A549 treated with RU486 at 1 μM for 4 hours (cell line): ENCODE measurements at places on chromosomes 4 and X. TPM values are rescaled to one million over a fixed set of nuclear protein-coding genes. Genes with fewer than 3 reads are reported as not detected.

Gene MAGEA2
- total RNA-seq: not detected in 5 replicates

Gene STAG2
- total RNA-seq: 25.1 to 41.3 TPM (median 34.6 TPM) in 5 replicates

Gene DMP1
- total RNA-seq: not detected in 5 replicates

Gene MAD2L1
- total RNA-seq: 49.4 to 88.8 TPM (median 56.7 TPM) in 5 replicates

Gene SLC16A2
- total RNA-seq: 24.6 to 29.4 TPM (median 26.4 TPM) in 5 replicates

Gene RHOH
- 0.07 to 0.26 TPM (median 0.15 TPM) in 3 of 5 replicates, not detected in the others for total RNA-seq

Gene TLR10
- total RNA-seq: 0.05 to 0.06 TPM (median 0.05 TPM) in 3 of 5 replicates, not detected in the others

Gene RBMXL3
- total RNA-seq: not detected in 5 replicates

Gene FOXR2
- not detected in 5 replicates for total RNA-seq

Gene SUPT20HL2
- not detected in 5 replicates for total RNA-seq

Gene RPS3A
- 1,592 to 1,837 TPM (median 1,748 TPM) in 5 replicates for total RNA-seq

Gene ADGRL3
- total RNA-seq: 0.02 to 0.05 TPM (median 0.02 TPM) in 3 of 5 replicates, not detected in the others

Gene CPZ
- total RNA-seq: 0.22 to 0.38 TPM (median 0.37 TPM) in 5 replicates

Gene SLC2A9
- total RNA-seq: 0.21 to 1.00 TPM (median 0.39 TPM) in 5 replicates

Gene ENPP6
- total RNA-seq: not detected in 5 replicates

Gene GPR119
- not detected in 5 replicates for total RNA-seq

Gene USP17L30
- not detected in 5 replicates for total RNA-seq

Gene SLIT2
- total RNA-seq: 0.07 TPM in 1 of 5 replicates, not detected in the others

Gene TMEM144
- 1.7 to 4.5 TPM (median 3.4 TPM) in 5 replicates for total RNA-seq

Gene CDX4
- total RNA-seq: not detected in 5 replicates

Gene CXCR3
- total RNA-seq: 0.09 to 0.19 TPM in 2 of 5 replicates, not detected in the others

Gene COL25A1
- total RNA-seq: not detected in 5 replicates

Gene CT47B1
- not detected in 5 replicates for total RNA-seq
